Activated CD8-positive, alpha-beta memory T cell treated with anti-CD3 and anti-CD28 coated beads, Interleukin-2, amount 10 ng/mL, durations not matched to agents 7 days and 5 days (primary cell): ENCODE measurements at places on chromosomes 2 and 18.
A peak's percentile ranks its signal among the peaks of the same experiment; 100 is the strongest.

DNA sequence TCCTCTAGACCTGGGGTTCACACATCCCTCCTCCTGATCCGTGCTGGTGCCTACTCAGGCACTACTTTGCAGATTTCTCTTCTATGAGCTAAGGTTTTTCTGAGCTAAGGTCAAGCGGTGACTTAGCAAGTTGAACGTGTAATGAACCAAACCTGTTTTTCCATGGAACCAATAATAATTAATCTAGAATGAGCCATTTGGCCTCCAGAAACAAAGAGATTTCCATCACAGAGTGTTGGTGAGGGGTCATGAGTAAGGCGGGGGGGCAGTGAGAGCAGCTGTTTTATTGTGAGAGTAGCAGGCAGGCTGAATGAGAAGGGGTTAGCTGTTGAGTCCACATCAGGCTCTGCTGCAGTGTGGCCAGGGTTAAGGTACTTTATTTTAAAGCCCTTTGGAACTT lies 112.0 kb upstream of the FOSL2 start:
- DNase-seq, result no peak

DNA sequence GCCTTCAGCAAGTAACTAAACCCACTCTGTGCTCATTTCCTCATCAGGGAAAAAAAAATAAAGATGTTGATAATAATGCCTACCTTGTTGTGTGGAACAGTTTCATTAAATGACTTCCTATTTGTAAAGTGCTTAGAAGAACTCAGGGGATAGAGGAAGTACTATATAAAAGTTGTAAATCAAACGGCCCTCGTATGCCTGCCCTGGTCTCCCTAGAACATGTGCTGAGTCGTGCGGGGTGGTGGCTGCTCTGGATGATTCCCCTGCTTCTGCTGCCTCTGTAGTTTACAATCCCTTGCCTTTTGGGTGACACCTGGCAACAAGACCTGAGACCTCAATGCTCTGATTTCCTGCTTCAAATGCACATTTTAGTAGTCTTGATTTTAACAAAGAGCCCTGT lies 170.0 kb downstream of the CERS6 start:
- no peak for DNase-seq

GRCh38 chr2:28601616-28602015 lies 105.8 kb downstream of the PLB1 start:
- no peak for DNase-seq

GRCh38 chr2:120419073-120419472 lies 73.1 kb downstream of the INHBB start:
- DNase-seq, result no peak

DNA sequence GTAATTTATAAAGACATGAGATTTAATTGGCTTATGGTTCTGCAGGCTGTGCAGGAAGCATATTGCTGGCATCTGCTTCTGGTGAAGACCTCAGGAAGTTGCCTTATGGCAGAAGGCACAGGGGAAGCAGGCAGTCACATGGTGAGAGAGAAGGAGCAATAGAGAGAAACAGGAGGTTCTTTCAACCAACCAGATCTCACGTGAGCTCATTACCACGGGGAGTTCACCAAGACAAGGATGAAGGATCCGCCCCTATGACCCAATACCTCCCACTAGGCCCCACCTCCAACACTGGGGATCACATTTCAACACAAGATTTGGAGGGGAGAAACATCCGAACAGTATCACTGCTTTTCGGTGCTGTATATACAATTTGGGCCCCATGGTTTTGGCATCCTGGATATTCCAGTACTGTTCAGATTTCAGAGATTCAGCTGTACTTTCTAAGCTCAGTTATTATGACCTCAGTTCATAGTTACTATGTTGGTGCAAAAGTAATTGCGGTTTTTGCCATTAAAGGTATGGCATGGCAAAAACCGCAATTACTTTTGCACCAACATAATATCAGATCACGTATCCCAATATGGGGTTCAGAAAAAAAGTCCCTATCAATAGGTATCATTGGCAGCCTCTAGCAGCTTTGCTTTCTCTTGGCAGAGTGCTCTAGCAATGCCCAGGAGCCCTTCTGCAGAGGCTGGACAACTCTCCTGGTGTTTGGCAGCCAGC lies 189.6 kb upstream of the SIX3 start:
- DNase-seq, result no peak

GRCh38 chr18:56488739-56489138 lies 149.7 kb downstream of the TXNL1 start:
- no peak for DNase-seq

GRCh38 chr2:194424683-194425209 lies 1232.3 kb upstream of the SLC39A10 start:
- DNase-seq, result no peak

DNA sequence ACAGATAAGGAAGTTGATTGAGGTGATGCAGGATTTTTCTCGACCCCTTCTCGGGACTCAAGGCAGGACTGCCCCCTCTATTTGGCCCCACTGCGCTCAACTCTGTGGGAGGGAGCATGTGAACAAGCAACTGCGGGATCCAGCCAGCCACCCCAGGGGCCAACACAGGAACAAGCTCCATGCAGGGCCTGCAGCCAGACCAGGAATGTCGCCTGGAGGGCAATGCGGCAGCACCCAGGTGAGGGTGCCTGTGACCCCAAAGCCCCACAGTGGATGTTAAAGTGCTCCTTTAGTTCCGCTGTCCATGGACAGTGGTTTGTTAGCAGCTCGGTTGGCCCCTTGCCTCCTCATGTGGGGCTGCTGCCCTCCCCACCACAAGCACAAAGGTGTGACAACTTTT lies 57.1 kb downstream of the HRH4 start:
- no peak for DNase-seq

DNA sequence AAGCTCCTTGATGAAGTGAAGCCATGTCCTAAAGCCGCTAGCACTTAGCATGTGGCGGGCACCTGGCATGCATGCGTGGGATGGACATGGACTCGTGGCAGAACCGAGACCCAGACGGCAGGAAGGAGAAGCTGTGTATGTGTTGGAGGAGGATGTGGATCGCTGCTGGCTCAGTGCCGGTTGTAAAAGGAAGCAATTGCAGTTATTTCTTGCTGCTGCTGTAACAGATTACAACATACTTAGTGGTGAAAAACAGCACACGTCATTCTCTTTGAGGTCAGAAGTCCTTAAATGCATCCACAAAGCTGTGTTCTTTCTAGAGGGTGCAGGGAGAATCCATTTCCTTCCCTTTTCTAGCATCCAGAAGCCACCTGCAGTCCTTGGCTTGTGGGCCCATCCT lies 74.6 kb downstream of the AGAP1 start:
- no peak for DNase-seq

DNA sequence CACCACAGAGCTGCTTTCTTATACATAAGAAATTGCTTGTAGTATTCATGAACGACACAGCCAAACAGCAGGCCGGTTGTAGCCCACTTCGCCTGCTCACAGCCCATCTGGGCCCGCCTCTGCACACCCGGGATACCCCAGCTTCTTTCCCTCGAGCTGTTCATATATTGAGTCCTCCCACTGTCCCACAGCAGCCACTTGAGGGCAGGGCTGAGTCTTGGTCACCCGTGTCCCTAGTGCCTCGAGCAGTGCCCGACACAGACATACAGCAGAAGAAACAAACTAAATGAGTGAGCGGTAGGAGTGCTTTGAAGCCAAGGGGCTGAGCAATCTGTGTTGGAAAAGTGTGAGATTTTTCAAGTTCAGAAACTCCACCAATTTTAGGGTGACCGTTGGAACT lies 251.4 kb downstream of the KLHL29 start:
- no peak for DNase-seq

GRCh38 chr18:35189510-35189909 lies 51.3 kb upstream of the ZNF397 start:
- DNase-seq, result no peak

DNA sequence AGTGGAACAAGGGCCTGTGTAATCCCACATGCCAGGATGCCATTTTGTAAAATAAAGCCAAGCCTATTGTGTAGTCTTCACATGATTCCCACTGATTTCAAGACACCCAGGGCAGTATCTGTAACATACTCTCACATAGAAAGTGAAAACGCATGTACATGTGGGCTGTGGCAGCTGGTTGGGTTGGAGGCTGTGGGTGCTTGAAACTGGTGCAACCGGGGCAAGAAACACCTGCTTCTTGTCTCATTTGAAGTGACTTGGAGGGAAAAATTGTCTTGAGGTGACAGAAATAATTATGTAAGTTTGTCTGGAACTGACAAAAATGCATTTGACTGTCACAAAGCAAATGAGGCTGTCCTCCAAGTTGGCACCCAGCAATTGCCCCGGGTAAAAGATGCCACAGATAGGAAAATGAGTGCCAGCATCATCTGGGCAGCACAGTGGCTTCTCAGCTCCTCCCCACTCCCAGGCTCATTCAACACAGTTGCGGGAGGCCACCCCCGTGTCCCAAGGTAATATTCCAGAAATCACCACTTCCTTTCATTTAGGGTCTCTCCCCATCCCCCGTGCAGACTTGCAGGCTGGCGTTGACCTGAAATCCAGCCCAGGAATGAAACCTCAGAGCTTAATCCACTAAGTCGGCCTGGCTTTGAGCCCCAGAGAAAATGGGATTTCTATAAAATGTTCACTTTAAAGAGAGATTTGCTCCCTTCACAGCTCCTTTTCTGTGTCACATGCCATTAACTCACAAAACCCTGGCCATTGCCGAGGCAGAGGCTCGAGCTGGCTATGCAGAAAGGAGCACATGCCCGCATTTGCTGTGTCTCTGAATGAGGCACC lies 293.9 kb upstream of the PARD3B start:
- no peak for DNase-seq

DNA sequence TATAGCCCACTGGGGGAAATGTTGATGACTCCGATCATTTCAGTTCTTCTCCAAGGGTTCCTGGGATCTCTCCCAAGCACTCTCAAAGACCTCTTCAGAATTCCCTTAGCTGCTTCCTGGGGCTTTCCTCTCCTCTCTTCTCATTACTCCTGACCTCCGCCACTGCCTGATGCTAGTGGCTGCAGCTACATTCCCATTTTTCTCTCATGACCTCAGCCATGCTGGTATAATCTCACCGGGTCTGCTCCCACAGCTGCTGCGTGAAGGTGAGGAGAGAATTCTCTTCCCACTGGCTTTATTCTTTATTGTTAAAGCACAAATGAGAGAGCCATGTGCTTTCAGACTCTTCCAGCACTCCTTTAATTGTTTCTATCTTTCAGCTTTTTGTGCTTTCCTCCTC lies 312.0 kb upstream of the ETAA1 start:
- DNase-seq, result no peak

- no peak for DNase-seq
Measured at GRCh38 chr2:241003047-241003360, 4.6 kb downstream of the SNED1 start.

DNA sequence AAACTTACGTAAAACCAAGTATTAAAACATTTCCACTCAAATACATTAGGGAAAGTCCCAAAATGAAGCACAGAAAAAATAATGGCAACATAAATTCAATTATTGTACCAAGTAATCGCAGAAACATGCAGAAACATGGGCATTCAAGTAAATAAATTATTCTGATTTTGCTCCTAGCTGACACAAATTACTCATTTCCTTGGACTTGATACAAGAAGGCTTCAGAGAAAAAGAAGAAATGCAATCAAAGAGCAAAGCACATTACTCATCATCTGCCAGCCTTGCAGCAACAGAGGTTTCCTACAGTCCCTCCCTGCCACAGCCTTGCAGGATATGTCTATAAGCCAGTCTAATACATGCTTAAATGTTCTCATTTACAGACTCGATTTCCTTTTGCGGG lies 439.8 kb upstream of the LYPD1 start:
- DNase-seq, result no peak

DNA sequence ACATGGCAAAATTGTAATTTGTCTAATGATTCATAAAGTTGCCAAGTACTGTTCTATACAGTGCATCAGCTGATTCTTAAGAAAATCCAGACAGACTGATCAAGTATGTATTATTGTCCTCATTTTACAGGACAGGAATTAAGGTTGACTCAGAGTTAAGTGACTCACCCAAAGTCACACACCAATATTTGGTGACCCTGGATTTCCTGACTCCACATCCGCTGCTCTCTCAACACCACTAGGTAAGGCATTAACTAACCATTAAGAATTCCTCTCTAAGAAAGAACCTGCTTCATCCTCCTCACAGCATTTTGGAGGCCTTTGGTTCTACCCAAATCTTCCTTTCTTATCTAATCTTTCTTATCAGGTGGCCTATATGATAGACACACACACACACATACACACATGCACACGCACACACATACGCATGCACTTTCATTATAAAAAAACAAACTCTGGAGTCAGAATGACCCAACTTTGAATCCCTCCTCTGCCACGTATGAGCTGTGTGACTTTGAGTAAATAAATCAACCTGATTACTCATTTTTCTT lies 150.8 kb downstream of the ANKRD44 start:
- peak; percentile 66 for DNase-seq

GRCh38 chr2:1685957-1686783 lies 58.1 kb downstream of the PXDN start:
- DNase-seq, result no peak

GRCh38 chr2:60482222-60482621 lies 71.2 kb downstream of the BCL11A start:
- no peak for DNase-seq

- no peak for DNase-seq
Measured at GRCh38 chr2:150586858-150587257, 99.4 kb upstream of the RND3 start.

DNA sequence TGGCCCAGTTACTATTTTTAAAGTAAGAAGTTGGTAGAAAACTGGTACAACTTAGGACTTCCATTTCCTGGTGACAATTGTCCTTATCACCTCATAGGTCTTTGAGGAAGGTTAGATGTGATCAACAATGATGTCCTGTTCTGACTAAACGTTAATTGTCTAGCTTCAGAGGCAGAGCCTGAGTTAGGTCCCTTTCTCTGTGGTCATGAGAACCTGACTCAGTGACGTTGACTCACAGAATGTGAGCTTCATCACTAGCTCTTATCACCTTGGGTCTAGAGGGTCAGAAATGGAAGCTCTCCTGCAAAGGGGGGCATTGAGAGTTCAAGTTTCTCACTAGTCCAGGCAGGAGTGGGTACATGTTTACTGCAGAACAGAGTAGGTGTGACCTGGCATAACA lies 60.6 kb upstream of the ATP8B1 start:
- DNase-seq, result no peak

DNA sequence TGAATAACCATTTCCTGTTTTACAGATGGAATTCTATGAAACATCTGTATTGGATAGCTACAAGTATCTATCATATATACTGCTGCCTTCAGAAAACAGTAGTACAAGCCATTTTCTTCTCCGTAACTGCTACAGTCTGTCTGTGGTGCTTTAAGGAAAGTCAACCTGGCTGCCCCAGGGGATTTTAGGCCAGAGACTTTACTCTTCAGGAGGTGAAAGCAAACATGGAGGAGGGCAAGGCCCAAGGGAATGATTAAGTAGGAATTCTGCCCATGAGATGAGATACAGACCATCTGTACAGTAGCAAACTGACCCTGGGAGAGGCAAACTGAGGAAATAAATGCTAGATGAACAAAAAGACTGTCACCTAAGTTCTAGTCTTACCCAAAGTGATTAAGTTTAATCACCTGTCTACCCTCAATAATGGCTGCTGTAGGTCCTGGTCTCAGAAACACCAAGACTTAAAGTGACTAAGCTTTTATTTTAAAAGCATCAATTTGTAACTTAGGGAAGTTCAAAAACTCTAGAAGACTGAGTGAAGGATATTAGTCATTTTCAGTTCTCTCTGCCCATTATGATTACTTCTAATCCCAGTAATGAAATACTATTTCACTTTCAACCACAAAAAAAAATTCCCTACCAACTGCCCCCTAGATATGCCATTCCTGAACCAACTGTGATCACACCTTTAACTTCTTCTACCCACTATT lies 14.8 kb downstream of the MBD2 start:
- DNase-seq, result no peak
